H4 (cell line): ENCODE measurements at places on chromosomes 7 and 10. TPM values are rescaled to one million over a fixed set of nuclear protein-coding genes. Genes with fewer than 3 reads are reported as not detected.

GRCh38 chr10:101961591-101962498, 94.1 kb downstream of the ARMH3 start:
- no peak for DNase-seq

DNA sequence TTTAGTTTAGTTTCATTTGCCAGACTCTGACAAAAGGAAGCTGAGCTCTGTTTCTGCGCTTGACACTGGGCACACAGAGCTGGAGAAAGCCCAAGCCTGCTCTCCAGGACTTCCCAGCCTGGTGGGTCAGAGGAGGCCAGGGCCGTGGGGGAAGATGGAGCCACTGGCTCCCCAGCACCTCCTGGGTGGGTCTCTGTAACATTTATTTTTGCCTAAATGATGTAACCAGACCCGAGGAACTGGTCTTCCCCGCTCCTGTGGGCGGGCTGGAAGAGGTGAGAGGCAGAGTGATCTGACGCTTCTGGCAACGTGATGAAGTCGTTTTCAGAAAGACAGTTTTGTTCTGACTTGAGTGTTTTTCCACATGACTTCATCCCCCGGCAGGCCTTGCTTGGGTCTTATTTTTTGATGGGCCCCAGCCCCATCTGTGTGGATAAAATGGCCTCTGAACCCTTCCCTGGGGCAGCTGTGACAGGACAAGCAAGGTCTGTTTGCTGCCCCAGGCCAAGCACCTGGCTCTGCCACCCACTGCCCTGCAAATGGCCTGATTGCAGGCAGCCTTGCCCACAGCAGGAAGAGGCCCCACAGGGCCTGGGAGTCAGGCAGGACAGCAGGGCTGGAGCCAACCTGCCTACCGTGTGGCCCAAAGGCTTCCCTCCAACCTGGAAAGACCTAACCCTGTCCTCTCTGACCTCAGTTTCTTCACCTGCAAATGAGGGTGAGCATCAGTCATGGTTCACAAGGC, 304.9 kb upstream of the ZMIZ1 start:
- no peak for DNase-seq

DNA sequence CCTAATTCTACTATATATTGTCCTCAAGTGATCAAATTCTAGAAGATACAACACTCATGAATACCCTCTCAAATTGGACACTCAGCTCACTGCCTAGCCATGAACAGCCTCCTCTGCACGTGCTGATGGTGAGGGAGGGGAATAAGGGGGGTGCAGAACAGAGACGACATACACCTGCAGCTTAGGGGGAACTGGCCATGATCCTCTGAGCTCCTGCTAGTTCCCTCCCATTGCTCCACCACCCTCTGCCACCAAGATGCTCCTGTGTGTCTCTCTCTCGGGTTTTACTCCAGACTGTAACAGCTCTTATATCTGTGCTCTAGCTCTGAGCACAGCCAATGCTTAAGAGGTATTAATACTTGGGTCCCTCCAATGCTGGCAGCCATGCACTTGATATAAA, 70.7 kb downstream of the VOPP1 start:
- DNase-seq: no peak

- DNase-seq: no peak
Observed at GRCh38 chr10:71806704-71807556, 33.6 kb upstream of the VSIR start.

DNA sequence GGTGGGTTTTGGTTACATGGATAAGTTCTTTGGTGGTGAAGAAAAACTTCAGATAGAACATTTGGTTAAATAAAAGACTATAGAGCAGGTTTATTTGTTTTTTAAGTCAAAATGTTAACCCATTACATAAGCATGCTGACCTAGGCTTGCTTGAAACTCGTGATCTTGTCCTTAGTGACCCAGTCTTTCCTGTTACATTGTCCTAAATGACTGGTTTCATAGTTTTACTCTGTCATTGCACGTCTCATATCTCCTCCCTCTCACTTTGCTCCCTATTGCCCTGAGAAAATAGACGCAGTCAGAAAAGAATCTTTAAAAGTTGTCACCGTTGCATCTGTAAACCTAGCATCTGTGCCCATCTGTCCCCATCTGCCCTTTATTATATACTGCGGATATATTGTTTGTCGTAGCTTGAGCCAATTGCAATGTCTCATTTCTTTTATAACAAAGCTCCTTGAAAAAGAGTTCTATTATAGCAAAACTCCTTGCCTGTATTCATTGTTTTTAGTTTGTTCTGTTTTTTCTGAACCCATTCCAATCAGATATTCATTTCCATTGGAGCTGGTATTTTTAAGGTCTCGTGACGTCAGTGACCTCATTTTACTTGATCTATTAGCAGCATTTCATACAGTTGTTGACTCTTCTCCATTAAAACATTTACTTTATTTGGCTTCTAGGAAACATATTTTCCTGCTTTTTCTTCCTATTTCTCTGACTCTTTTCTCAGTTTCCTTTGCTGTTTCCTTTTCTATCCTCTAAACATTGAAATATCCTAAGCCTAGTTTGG, 57.3 kb downstream of the HELLS start:
- no peak for DNase-seq

DNA sequence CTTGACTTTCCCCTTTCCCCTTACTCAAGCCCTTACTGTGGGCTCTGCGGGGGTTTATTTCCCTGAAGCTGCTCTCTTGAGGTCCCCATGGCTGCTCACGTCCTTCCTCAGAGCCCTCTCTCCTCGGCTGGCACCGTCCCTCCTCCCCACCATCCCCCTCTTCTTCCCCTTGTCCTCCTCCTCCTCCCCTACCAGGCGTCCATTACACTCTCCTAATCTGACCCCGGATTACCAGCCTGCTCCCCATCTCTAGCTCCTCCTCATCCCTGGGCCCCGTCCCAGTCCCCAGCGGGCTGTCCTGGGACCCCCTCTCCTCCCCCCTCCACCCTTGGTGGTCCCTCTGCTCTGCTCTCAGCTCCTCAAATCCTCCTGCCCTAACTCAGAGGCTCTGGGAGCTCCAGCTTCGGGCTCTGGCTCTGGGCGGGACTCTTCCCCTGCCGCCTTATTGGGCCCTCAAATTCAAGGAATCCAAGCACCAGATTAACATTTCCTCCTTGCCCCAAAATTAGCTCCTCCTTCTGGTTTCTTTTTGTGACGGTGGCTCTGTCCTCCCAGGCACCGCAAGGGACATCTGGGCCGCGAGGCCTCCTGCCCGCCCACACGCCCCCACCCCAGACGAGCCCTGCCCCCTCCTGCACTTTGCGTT, 48.5 kb upstream of the LEP start:
- no peak for DNase-seq

GRCh38 chr7:73308074-73308664, 457 bp downstream of the NSUN5 start:
- no peak for DNase-seq

DNA sequence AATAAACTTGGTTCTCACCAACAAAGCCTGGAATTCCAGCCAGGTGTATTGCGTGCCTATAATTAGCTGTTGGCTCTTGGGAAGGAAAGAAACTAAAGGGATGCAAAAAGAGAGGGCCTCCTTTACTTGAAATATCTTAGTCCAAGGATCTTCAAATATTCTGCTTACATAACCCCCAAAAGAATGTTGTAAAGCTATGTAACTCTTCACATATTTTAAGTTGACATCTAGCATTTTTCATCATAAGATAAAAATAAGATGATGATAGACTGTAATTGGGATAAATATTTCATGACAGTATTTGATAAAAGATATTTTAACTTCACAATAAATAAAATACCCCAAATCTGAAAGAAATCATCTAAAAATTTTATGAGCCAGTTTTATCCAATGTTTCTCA, 52.5 kb upstream of the SEPTIN7 start:
- DNase-seq: no peak

DNA sequence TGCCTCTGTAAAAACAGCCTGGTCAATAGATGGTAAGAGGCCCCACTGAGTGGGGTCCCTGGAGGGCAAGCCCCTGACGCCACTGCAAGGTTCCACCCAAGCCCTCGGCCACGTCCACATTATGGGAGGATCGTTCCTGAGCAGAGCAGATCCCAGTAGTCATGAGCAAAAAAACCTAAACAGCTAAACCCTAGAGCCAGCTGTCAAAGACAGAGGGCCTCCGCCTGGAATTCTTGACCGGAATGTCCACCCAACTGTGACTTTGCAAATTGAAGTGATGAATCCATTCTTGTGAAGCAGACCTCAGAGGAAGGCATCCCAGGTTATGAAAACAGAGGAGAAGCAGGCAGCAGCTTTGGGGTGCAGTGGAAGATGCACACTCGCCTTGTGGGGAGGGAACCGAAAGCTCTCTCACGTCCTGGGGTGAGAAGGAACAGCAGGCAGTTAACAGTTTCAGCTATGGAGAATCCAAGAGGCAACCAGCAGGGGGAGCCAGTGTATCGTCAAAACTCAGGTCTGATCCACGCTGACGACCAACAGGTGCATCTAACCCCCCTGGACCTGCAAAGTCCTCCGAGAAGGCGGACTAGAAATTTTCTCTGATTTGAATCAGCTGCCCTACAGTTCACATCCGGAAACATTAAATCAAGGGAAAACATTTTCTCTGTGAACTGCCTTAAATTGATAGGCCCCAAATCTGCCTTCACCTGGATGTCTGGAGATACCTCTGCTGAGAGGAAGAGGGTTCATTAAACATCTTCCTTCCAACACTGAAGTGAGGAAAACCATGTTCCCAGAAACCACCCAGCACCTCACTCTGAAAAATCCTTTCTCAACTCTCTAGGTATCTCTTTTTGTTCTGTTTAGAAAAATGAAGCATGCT, 139.1 kb upstream of the PFKP start:
- peak; percentile 22 for DNase-seq

GRCh38 chr10:30819341-30820181, 190.0 kb upstream of the LYZL2 start:
- DNase-seq: no peak

- peak; percentile 35 for DNase-seq
Observed at GRCh38 chr10:70672165-70673042, at the start of gene ADAMTS14. TSS of gene ADAMTS14 (plus strand) at chr10:70672506. CDS start at chr10:70672803, 297 bp downstream.

DNA sequence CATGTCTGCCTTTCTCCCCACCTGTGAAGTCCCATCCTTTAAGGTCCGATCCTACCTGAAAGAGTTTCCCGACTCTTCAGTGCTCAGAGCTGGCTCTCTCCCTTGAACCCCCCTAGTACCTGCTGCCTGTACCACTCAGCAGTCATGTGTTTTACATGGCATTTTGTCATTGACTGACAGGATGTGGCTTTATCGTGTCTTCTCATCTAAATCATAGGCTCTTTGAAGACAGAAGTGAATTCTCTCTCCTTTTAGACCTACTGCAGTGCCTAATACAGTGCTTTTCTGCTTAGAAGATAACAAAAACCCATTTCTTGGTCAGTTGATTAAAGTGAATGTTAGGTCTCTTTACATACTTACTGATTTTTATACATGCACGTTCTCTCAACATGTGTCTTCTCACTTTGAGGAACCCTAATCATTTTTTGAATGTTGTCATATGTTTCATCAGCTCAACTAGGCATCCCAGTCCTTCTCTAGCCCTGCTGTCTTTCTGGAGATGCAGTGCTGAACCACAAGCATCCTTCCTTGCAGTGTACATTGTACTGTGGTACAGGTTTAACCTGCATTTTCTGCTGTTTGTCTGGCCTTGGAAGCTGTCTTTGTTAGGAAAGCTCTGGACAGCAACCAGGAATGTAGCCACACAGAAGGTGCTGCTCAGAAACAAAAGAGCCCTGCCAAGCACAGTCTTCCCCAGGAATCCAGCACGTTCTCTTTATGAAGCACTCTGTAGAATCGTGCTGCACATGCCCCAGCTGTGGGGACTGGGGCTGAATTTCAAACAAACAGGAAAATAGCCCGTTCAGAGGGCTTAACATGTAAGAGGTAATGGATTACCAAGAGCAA, 28.1 kb upstream of the LRRC4 start:
- DNase-seq: no peak

GRCh38 chr10:103444478-103444877, 7.7 kb downstream of the CALHM2 start:
- DNase-seq: no peak

DNA sequence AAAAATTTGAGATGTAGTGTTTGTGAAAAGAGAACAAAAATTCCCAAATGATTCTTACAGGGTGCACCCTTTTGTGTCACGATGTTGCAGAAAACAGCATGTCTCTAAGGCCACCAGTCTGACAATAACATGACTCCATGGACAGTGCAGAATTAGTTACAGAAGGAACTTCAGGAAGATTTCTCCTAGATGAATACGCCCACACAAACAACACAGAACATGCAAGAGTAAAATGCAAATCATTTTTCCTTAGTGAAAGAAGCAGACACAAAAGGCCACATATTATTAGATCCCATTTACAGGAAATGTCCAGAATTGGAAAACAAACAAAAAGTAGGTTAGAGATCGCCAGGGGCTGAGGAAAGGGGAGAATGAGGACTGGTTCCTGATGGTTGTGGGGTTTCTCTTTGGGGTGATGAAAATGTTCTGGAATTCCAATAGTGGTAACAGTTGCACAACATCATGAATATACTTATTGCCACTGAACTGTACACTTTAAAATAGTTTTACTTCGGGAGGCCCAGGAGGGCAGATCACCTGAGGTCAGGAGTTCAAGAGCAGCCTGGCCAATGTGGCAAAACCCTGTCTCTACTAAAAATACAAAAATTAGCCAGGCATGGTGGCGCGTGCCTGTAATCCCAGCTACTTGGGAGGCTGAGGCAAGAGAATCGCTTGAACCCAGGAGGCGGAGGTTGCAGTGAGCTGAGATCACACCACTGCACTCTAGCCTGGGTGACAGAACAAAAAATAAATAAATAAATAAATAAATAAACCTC, 10.2 kb downstream of the ZC3HAV1 start:
- DNase-seq: no peak

GRCh38 chr7:33926535-33926934, 21.2 kb downstream of the BMPER start:
- DNase-seq: no peak

DNA sequence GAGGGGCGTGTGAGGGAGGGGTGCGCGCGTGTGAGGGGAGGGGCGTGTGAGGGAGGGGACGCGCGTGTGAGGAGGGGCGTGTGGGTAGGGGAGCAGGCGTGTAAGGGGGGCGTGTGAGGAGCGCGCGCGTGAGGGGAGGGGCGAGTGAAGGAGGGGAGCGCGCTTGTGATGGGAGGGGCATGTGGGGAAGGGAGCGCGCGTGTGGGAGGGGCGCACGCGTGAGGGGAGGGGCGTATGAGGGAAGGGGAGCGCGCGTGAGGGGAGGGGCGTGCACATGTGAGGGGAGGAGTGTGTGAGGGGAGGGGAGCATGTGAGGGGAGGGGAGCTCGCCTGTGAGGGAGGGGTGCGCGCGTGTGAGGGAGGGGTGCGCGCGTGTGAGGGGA, 19.1 kb downstream of the MXI1 start:
- DNase-seq: peak; percentile 83

DNA sequence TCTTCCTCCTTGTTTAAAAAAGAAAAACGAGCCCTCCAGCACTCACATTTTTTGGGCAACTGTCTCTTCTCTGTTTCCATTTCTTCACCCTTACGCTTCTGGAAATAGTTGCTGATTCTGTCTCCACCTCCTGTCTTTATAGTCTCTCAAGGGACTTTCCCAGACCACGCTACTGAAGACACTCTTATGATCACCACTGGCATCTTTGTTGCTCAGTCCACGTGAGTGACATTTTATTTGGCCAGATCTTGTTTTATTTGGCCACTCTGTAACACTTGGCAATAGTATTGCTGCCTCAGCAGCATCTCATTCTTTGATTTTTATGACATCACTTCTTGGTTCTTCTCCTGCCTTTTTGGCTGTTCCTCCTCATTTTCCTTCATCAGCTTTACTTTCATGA, 21.6 kb upstream of the NME8 start:
- no peak for DNase-seq

GRCh38 chr10:125538947-125539731, 143.8 kb downstream of the TEX36 start:
- peak; percentile 79 for DNase-seq

NPTX2 gene
- not detected in 2 replicates for total RNA-seq

HOXA5 gene
- total RNA-seq: 3.6 and 8.0 TPM in 2 replicates

SPDYE9 gene
- not detected in 2 replicates for total RNA-seq

TMEM213 gene
- total RNA-seq: not detected in 2 replicates

SLC26A3 gene
- not detected in 2 replicates for total RNA-seq

XPNPEP1 gene
- total RNA-seq: 90.9 and 123 TPM in 2 replicates

LRRN3 gene
- 0.02 and 0.18 TPM in 2 replicates for total RNA-seq

TMEM229A gene
- total RNA-seq: not detected in 2 replicates
